GM12878 (cell line): ENCODE measurements at places on chromosomes 1 and 21. TPM values are rescaled to one million over a fixed set of nuclear protein-coding genes. Genes with fewer than 3 reads are reported as not detected.

The OR2L13 gene
- total RNA-seq, result not detected in 2 replicates

The CRP gene
- total RNA-seq, result 0.54 and 0.72 TPM in 2 replicates

DNA sequence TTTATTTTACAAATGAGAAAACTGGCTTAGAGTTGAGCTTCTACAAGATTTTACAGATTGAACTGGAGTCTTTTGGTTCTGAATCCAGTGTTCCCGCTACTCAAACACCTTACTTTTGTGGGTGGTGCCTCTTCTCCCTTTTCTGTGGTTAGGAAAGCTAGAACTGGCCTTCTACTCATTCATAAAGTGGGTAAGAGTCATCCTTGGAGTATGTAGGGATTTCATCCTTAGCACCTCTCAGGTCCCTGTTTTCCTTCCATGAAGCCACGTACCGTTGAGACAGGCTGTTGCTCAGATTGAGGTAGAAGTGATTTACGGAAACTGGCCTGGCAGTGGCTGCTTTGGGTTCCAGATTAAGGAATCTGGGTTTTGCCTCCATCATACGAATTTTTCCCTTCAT, 35.8 kb downstream of the WNT4 start:
- H3K4me1 ChIP-seq, result peaks cover 13% of the 10 kb centered on the region
- no peak overlapping the region for H3K4me3 ChIP-seq
- peaks cover 5% of the 10 kb centered on the region for H3K36me3 ChIP-seq
- DNase-seq, result no peak
- no peak overlapping the region for H3K27ac ChIP-seq

DNA sequence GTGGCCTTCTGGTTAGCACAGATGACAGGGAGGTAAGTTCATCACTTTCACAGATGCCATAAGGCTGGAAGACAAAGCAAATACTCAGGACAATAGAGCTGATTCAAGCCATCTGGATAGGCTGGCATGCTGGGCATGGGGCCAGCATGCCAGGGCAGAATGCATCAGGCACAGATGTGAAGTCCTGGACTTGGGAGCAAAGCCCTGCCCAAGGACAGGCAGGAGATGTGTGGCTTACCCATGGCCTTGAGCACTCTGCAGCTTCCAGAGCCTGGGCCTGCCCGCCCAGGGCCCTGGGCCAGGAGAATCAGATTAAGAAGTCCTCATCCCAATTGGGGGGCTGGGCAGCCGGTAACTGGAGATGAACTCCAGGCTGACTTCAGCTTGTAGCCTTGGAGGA, 135.7 kb upstream of the ZC3H12A start:
- peaks cover 2% of the 10 kb centered on the region for H3K27me3 ChIP-seq
- no peak overlapping the region for H3K4me3 ChIP-seq
- H3K4me1 ChIP-seq, result no peaks in the 10 kb centered on the region
- no peak overlapping the region for H3K27ac ChIP-seq

The SLC1A7 gene
- total RNA-seq, result not detected in 2 replicates

- H3K36me3 ChIP-seq, result no peaks in the 10 kb centered on the region
- no peak for DNase-seq
- H3K4me3 ChIP-seq, result no peak overlapping the region
- H3K27me3 ChIP-seq, result no peaks in the 10 kb centered on the region
Observed at GRCh38 chr21:14318578-14318977, 64.4 kb downstream of the HSPA13 start.

The MFAP2 gene
- not detected in 2 replicates for total RNA-seq

The PPP2R5A gene
- total RNA-seq, result 33.2 and 33.8 TPM in 2 replicates

DNA sequence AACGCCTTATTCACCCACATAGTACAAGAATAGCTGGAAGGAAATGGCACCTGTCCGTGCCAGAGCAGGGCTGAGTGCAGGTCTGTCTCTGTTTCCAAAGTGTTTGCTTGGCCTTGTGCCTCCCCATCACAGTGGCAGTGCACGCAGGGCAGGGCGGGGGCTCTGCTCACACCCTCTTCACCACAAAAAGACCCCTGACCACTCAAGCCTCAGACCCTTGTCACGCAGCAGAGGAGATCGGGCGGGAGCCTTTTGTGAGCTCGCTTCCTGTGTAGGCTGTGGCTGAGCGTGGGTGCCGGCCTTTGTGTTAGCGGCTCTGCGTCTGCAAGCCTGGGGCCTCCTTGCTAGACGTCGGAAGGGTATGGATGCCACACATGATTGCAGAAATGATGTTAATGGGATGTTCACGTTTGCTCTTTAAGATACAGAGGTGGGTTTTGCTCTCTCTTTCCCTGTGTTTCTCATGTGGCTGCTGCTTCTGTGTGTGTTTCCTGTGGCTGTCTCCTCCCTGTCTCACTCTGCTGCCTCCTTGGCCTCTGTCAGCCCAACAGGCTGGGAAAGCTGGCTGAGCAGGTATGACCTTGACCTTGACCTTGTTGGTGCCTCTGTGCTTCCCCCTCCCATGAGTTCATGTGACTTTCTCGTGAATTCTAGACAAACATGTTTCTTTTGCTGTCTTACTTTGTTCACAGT, 45.4 kb downstream of the S100B start:
- H3K4me1 ChIP-seq, result peaks cover 2% of the 10 kb centered on the region; the same call in 1 of the 2 replicates
- peak; percentile 34 for DNase-seq
- H3K36me3 ChIP-seq, result peaks cover 12% of the 10 kb centered on the region; the same call in 1 of the 2 replicates
- no peaks in the 10 kb centered on the region for H3K27me3 ChIP-seq
- no peak overlapping the region for H3K4me3 ChIP-seq
- peak overlapping the region; percentile 53 for H3K27ac ChIP-seq

The TRNP1 gene
- total RNA-seq, result 0.11 and 0.13 TPM in 2 replicates

The PERM1 gene
- not detected in 2 replicates for total RNA-seq

DNA sequence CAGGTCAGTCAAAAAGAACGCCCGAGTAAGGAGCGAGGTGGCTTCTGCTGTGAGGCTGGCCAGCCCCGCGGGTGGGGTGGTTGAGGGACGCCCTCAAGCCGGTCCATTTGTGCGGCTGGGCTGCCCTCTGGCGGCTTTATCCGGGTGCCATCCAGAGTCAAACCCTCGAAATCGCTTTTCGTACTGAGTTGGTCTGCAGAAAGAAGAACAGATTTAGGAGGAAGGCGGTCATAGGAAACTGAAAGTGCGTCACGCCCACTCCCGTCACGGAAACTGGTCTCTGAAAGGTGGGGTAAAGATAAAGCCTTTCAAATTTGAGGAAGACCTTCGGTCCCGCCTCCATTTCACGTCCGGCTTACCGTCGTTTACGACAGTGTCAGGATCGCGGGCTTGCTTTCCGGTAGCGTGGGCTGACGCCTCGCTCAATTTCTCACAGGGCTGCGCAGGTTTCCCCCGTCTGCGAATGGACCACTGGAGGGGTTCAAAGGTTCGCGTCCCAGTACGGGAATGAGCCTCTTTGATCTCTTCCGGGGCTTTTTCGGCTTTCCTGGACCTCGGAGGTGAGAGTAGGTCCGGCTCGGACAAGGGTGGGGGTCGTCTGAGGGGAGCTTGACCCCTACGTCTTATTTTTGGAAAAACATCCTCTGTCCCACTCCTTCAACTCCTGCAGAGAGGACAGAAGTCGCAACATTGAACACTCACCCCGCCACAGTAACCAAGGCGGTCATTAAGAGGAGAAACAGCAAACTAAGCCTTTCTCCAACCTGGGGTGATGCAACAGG, at the start of gene HAX1:
Gene HAX1 (plus strand): TSS at position 413 of the 782 bp plus-strand sequence. CDS start 95 bp downstream, at position 508.
- peak; percentile 100 for DNase-seq
- peak within 1 kb of the TSS; percentile 89 for H3K27ac ChIP-seq
- peaks cover 18% of the 10 kb centered on the region; the same call in 1 of the 2 replicates for H3K36me3 ChIP-seq
- H3K4me1 ChIP-seq, result peaks cover 10% of the 10 kb centered on the region

DNA sequence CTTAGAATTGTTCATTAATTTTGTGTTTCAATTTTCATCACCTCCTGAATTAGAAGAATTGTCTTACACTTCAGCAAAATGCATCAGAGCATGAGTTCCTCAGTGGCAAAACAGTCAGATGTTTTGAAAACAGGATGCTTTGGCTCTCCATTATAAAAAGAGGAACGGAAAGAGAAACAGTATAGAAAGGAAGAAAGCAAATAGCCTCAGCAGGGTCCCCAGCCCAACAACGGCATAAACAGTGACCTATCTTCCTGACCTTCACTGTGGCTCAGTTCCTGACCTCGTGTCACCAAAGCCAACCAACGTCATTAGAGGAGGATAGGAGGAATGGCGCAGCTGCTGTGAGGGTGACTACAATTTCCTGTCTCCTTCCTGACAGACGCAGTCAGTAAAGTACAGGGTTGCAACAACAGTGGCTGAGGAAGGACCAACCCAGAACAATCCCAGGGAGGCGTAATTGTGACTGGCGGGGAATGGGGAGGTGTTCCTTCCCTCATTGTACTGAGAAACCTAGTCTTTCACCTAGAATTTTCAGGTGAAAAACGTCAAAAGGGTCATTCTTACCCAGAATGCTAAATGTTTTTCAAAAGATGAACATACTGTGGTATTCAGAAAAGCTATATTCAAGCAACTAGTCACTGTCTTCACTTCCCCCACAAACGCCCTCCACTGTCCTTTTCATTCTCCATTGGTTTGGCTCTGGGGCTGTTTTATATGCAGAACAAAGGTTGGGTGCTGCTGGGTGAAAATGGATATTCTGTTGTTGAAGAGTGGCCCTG, 197.9 kb upstream of the SGIP1 start:
- peak overlapping the region; percentile 81 for H3K4me3 ChIP-seq
- peak overlapping the region; percentile 93 for H3K27ac ChIP-seq
- H3K4me1 ChIP-seq, result peaks cover 24% of the 10 kb centered on the region
- H3K27me3 ChIP-seq, result no peaks in the 10 kb centered on the region

DNA sequence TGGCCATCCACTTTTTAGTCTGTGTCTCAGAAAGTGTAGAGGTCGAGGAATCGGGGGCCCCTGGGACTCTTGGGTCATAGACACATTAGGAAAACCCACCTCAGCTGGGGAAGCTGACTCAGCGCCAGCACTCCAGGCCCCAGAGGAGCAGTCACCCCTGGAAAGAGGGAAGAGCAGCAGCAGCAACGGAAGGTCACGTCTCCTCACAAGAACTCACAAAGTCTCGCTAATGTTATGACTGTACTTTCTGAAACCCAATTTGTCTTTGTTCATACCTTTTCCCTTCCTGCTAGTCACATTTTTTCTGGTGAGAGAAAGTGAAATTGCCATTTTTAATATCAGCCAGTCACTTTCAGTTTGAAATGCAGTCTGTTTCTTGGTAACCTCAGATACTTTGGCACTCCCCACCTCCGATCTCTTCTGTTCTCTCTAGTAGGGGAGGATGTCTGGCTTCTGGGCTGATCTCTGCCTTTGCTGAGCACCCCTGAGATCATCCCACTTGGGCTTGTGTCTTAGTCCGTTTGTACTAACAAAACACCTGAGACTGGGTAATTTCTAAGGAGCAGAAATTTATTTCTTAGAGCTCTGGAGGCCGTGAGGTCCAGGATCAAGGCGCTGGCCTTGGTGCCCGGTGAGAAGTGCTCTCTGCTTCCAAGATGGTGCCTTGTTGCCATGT, 6.0 kb upstream of the NLRP3 start:
- H3K4me1 ChIP-seq, result peaks cover 34% of the 10 kb centered on the region
- H3K27ac ChIP-seq, result peak overlapping the region; percentile 20; the same call in 1 of the 2 replicates
- no peaks in the 10 kb centered on the region for H3K27me3 ChIP-seq
- peak; percentile 92 for DNase-seq
- H3K36me3 ChIP-seq, result no peaks in the 10 kb centered on the region

DNA sequence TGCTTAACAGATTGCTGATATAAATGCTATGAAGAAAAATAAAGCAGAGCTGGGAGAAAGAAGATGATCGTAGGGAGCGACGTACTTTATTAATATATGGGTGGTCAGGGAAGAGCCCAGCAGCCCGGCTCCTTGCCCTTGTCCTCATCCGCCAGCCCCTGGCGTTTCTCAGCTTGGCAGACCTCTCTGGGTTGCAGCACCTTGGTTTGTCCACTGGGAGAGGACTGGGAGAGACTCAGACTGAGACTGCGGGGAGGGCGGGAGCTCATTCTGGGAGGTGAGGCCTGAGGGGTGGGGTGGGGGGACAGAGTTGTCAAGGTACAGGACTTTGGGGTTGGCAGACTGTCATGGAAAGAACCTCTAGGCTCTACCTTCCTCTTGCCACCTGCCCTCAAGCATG, 3.3 kb upstream of the S100A3 start:
- no peak overlapping the region for H3K27ac ChIP-seq
- no peaks in the 10 kb centered on the region for H3K27me3 ChIP-seq
- no peaks in the 10 kb centered on the region for H3K4me1 ChIP-seq
- no peaks in the 10 kb centered on the region for H3K36me3 ChIP-seq
- DNase-seq, result no peak

The NKAIN1 gene
- total RNA-seq, result not detected in 2 replicates

- H3K36me3 ChIP-seq, result no peaks in the 10 kb centered on the region; the same call in 1 of the 2 replicates
- DNase-seq, result no peak
- no peaks in the 10 kb centered on the region for H3K27me3 ChIP-seq
- peak overlapping the region; percentile 82 for H3K27ac ChIP-seq
- H3K4me3 ChIP-seq, result peak overlapping the region; percentile 92
Observed at GRCh38 chr21:33587792-33588484, 546 bp downstream of the DONSON start.

DNA sequence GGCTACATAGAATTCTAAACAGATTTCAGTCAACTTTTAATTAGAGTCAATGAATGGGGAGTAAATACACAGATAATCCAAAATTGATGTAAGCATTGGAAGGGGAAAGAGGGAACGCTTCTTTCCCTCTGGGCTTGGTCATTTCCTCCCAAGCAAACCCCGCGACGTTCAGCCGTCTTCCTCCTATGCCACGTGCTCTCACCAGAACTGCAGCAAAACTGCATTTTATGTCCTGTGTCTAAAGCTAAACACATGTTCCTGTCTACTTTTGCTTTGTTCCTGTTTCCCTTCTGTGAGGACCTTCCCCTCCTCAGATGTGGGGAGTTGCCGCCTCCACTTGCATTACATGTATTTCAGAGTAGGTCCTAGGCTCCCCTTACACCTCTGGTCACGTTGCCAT, 27.2 kb downstream of the UTP25 start:
- no peaks in the 10 kb centered on the region for H3K4me1 ChIP-seq
- H3K4me3 ChIP-seq, result no peak overlapping the region
- H3K27ac ChIP-seq, result no peak overlapping the region
- no peak for DNase-seq
- peaks cover 10% of the 10 kb centered on the region for H3K36me3 ChIP-seq
- no peaks in the 10 kb centered on the region for H3K27me3 ChIP-seq

The NBPF6 gene
- not detected in 2 replicates for total RNA-seq

The KCNA3 gene
- total RNA-seq, result 3.1 and 3.3 TPM in 2 replicates

DNA sequence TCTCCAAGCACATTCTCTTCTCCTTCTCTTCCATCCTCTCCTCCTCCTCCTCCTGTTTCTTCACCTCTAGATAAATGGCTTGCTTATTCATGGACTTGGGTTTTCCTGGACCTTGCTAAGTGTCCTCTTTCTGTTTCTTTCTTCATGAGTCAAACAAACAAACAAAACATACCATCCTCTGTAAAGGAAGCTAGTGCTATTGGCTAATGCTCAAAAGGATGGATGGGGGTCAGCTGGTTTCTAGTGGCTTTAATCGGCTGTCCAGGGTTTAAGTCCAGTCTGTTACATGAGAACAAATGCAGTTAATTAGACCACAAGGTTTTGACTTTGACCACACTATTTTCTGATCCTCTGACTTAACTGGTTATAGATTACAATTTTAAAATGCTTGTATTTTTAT, 83.8 kb upstream of the TSPAN2 start:
- H3K27me3 ChIP-seq, result no peaks in the 10 kb centered on the region; the same call in 1 of the 2 replicates
- no peak overlapping the region for H3K4me3 ChIP-seq
- no peaks in the 10 kb centered on the region for H3K36me3 ChIP-seq
- no peak overlapping the region for H3K27ac ChIP-seq
- no peak for DNase-seq
- no peaks in the 10 kb centered on the region for H3K4me1 ChIP-seq
